H1 (cell line): ENCODE measurements at places on chromosomes 1 and 21.
A peak's percentile ranks its signal among the peaks of the same experiment; 100 is the strongest.

GRCh38 chr1:233440951-233441401 is 113.5 kb downstream of the MAP3K21 start:
- no peaks in the 10 kb centered on the region for H3K36me3 ChIP-seq
- H3K4me1 ChIP-seq: no peaks in the 10 kb centered on the region
- H3K27ac ChIP-seq: no peak overlapping the region
- H3K27me3 ChIP-seq: no peaks in the 10 kb centered on the region
- H3K4me3 ChIP-seq: no peak overlapping the region
- DNase-seq: peak; percentile 54

DNA sequence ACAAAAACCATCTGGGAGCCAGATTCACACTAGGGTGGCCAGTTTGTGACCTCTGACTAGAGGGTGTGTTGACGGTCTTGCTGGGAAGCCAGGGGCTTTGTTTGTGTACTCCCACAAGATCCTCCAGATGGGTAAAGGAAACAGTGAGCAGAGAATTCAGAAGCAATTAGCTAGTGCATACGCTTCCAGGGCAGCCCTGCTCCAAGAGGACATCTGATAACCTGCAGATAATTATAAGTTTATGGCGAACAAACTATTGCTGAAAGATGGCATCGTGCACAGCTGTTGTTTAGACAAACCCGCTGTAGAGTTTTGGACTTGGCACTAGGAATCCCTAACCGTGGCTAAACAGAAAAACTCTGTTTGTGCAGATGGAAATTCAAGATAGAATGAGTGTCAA is 326.4 kb downstream of the TGFB2 start:
- no peak for DNase-seq
- H3K4me3 ChIP-seq: no peak overlapping the region
- H3K36me3 ChIP-seq: no peaks in the 10 kb centered on the region
- H3K4me1 ChIP-seq: no peaks in the 10 kb centered on the region
- no peak overlapping the region for H3K27ac ChIP-seq

DNA sequence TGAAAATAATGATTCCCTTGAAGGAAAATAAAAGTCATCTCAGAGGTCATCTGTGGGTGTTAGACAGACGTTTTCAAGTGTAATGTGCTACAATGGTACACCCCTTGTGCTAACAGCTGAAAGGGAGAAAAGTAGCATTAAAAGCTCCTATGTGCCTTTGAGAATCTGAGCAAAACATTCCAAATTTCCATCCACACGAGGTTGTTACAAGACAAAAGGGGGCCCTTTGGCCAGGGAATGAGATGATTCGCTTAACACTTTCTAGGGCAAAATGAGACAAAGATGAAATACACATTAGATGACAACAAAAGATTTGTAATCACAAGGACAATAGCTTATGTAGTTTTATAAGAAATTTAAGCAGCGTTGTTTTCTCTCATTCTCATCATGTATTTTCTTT is 303.6 kb downstream of the LMX1A start:
- no peak overlapping the region for H3K27ac ChIP-seq
- no peaks in the 10 kb centered on the region for H3K36me3 ChIP-seq
- no peaks in the 10 kb centered on the region; the same call in 1 of the 2 replicates for H3K27me3 ChIP-seq
- no peak for DNase-seq

DNA sequence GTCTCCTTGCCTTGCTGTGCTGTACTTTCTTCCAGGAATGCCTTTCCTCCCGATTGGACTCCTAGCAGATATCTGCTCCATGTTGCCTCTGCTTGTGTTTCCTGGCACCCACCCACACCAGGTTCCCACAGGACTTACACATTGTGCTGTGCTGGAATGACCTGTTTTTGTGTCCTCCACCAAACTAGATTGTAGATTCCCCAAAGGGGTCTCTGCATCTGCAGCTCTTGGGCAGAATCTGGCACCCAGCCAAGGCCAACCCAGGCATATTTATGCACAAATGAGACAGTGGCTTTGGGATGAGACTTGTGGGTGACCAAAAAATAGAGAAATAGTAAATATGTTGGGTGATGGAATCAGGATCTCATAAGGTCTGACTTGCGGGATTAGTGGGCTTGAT is 278.2 kb downstream of the RRAGC start:
- DNase-seq: no peak
- no peak overlapping the region for H3K4me3 ChIP-seq
- H3K4me1 ChIP-seq: peaks cover 11% of the 10 kb centered on the region

DNA sequence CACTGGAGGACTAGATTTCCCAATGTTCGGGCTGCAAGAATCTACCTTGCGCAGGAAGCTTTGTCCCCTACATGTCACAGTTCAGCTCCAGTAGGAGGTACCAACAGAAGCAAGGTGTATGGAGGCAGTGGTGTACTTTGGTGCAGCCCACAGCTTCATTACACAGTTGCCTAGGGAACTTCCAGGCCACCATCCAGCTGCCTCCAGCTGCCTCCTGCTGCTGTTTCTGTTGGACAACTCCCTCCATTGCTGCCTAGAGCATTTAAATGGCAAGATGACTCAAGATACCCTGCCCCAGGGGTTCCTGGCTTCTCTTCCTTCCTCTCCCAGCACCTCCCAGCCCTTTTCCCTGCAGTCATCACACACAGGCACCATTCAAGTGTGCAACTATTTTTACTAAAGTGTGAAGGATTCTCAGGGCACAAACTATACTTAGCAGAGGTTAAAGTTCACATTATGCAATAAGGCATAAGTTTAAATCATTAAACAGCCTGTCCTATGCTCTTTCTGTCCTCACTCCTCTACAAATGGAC is 39.0 kb upstream of the ATP1A1 start:
- H3K4me1 ChIP-seq: no peaks in the 10 kb centered on the region
- H3K4me3 ChIP-seq: no peak overlapping the region
- no peaks in the 10 kb centered on the region for H3K27me3 ChIP-seq
- H3K27ac ChIP-seq: no peak overlapping the region
- DNase-seq: no peak

GRCh38 chr1:57638239-57638638 is 214.4 kb upstream of the DAB1 start:
- no peak overlapping the region for H3K4me3 ChIP-seq
- no peaks in the 10 kb centered on the region for H3K27me3 ChIP-seq
- peaks cover 3% of the 10 kb centered on the region for H3K4me1 ChIP-seq
- no peak overlapping the region for H3K27ac ChIP-seq
- DNase-seq: no peak

GRCh38 chr1:86992861-86993260 is 78.4 kb downstream of the HS2ST1 start:
- H3K4me3 ChIP-seq: no peak overlapping the region
- H3K4me1 ChIP-seq: no peaks in the 10 kb centered on the region
- H3K27ac ChIP-seq: no peak overlapping the region
- H3K36me3 ChIP-seq: no peaks in the 10 kb centered on the region
- no peak for DNase-seq

DNA sequence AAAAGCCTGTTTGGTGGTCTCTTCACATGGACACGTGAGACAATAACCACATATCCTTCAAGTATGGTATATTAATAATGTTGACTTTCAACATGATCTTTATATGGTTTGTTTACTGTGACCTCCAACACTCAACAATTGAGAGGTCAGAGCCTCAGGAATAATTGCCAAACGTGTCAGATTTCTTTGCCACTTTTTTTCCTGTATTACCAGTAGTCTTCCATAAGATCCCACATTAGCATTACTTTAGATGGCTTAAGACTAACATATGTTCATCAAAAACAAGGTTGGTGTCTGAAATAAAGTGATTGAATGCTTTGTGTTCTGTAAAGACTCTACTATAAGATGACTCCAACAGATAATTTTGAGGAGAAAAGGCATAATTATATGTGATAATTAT is 118.7 kb upstream of the F3 start:
- H3K27me3 ChIP-seq: no peaks in the 10 kb centered on the region
- no peaks in the 10 kb centered on the region for H3K36me3 ChIP-seq
- H3K27ac ChIP-seq: peak overlapping the region; percentile 63; the same call in 1 of the 2 replicates
- peaks cover 11% of the 10 kb centered on the region for H3K4me1 ChIP-seq
